ENCODE measurements at places on chromosomes 7 and 10. TPM values are rescaled to one million over a fixed set of nuclear protein-coding genes. Genes with fewer than 3 reads are reported as not detected.

Gene OR2A12
- polyA plus RNA-seq = not detected

DNA sequence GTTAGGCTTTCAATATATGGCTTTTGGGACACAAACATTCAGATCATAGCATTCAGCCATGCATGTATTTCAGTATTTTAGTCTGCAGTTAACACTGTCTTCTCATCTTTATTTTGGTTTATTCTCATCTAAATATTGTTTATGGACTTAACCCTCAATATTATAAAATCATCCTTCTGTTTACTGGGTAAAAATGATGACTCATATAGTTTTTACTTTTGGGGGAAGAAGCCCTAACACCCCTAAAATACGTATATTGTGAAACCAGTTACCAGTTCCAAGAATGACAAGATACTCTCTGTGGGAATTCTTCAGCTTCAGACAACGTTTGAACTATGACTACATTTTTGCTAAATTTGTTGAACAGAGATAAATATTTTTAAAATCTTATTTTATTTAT lies 505.4 kb downstream of the LRMDA start:
- no peak for DNase-seq

DNA sequence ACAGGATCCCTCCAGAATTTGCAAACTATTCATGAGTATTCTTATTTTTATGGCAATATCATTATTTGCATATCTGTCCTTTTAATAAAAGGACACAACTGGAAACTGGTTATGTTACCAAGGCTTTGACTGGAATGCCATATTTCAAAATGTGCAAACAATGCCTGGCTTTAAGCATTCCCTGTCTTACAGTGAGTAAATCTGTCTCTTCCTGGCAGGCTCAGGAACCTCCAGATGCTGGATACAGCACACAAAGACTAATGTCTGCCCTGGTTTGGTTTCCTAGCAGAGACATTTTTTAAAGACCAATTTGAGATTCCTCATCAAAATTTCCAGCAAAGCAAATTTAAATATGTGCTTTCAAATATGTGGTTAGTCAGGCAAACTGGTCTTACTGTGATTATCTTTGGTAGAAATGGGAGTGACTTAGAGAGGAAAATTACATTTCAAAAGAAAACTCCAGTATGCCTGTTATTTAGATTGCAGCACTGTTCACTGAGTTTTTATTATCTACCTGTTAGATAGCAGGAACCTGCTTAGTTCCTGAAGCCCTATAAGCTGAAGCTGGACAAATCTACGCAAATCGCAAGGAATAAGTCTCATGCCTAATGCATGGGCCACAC lies 31.3 kb downstream of the RNF216 start:
- DNase-seq = no peak

DNA sequence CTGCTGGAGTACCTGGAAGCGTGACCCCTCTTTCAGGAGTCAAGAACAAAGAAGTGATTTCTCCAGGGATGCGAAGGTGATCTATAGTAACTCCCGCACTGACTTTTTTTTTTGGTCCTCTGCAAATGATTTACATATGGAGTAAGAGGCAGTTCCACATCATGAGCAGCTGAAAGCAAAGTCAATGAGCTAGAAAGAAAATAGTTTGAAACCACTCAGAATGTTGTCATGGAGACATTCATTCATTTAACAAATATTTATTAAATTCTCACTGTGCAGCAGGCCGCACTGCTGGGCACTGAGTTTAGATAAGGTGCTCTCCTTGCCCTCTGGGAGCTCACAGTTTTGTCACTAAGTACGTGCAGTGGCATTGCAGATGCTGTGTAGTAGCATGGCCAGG lies 206.7 kb downstream of the CAMK1D start:
- no peak for DNase-seq
